ENCODE measurements at places on chromosomes 6 and 20. TPM values are rescaled to one million over a fixed set of nuclear protein-coding genes. Genes with fewer than 3 reads are reported as not detected.

CDSN gene
- total RNA-seq: not detected

DNA sequence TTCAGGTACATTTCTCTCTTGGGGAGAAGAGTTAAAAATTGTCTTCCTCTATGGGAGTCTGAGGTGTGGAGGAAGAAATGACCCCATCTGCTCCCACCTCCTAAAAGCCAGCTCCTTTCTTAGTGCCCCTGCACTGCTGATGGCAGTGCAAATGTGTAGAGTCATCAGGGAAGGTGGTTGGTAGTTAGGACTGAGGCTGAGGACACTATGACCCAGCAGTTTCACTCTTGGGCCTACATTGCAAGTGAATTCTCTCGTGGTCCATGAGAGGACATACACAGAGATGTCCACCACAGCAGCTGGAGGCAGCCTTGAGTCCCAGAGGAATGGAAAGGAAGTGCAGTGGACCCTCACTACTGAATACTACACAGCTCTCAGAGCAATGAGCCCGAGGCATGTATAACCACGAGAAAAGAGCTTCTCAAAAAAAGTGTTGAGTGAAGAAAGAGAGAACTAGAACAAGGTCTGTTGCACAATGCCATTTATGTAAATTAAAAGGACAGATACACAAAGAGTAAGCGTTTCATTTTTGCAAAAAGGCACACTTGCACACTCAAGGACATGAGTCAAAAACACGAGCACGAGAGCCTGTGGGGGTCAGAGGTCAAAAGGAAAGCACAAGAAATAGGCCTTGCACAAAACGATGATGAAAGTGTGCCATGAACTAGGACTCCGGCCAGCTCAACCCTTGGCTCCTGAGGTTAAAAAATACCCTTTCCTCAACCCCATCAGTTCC is 308.2 kb upstream of the PRND start:
- DNase-seq: no peak

FAM83D gene
- 2.1 TPM for total RNA-seq

DNA sequence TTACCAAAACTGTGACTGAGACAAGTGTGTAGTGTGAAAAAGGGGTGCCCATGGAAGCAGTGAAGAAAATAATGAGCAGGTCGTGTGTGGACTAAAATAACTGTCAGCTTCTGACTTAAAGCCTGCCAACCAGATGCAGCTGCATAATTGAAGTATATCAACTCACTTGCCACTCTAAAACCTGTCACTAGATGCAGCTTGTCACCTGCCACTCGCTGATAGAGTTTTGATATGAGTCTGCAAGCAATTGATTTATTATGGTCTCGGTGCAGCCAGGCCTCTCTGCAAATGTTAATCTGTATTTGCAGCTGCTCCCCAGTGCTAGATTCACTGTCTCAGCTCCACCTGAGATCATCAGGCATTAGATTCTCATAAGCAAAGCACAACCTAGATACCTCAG is 1090.0 kb upstream of the EYS start:
- DNase-seq: no peak

- no peak for DNase-seq
Observed at GRCh38 chr6:90678049-90678779, 91.3 kb upstream of the MAP3K7 start.

PPP1R18 gene
- total RNA-seq: 99.5 TPM

- no peak for DNase-seq
Observed at GRCh38 chr20:44426879-44427790, 48.5 kb upstream of the TTPAL start.

BCAS4 gene
- 8.0 TPM for total RNA-seq

DNA sequence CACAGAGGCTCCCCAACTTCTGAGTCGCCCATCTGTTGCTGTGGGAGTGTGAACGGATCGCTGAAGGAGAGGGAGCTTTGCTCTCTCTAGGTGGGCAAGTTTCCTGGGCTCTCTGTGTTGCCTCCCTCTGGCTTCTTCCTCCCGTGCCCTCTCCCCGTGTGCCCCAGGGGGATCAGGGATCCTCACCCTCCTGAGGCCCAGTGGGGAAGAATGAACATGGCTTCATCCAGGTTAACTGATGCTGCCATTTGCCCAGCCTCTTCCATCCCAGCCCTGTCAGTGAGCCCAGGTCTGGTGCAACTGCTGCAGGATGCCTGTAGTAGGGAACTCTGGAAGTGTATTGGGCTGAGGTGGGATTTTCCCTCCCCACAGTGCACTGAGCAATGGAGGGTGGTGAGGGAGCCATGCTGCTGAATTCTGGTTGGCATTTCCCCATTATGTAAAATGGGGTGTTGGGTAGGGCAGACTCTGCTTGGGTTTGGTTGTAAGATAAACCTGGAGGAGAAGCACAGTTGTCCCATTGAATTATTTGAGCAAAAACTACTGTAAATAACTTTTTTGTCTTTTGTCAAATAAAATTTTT is 12.1 kb upstream of the RAB5IF start:
- no peak for DNase-seq

MARCKS gene
- total RNA-seq: 4.0 TPM

C6orf132 gene
- total RNA-seq: not detected

- DNase-seq: no peak
Observed at GRCh38 chr6:5130135-5130866, 45.2 kb downstream of the PPP1R3G start.

ULBP3 gene
- total RNA-seq: 0.68 TPM

- no peak for DNase-seq
Observed at GRCh38 chr20:5996765-5997164, 46.3 kb downstream of the MCM8 start.

DNA sequence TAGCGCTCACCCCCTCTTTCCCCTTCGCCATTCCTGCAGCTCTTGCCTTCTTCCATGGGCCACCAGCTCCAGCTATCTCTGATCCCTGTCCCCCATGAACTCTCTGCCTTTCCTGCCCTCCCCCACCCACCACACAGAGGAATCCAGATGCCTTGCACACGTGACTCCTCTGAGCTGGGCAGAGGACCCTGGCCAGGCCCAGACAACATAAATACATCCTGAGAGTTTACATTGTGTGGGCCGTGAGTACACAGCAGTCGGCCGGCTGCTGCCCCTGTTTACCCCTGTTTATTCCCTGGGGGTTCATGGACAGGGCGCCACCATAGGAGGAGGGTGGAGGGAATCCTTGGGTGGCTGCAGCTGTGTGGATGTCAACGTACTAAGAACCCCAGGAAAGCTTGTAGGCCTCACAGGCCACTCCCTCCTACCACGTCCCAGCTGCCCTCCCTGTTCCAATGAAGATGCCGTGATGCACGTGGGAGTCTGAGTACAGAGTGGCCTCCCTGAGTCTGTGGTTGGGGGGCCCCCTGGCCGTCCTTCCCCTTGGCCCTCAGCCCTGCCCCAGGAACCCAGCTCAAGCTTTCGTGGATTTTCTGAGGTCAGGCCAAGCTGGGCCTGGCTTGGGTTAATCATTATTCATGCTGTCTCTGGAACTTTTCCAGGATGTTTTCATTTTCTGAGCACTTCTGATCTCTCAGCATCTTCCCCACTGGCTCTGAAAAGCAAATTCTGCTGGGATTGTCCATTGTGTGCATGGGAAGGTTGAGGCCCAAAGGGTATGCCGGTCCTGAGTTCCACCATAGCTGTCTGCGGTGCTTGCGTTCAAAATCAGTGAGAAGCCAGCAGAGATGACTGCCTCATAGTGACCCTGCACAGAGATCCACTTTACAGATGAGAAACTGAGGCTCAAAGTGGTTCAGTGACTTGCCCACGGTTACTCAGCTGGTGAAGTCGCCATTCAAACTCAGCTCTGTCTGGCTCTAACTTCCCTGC is 136.3 kb downstream of the MRPL14 start:
- DNase-seq: no peak

GRCh38 chr20:62235001-62235776 is 3.1 kb upstream of the OSBPL2 start:
- no peak for DNase-seq

DNA sequence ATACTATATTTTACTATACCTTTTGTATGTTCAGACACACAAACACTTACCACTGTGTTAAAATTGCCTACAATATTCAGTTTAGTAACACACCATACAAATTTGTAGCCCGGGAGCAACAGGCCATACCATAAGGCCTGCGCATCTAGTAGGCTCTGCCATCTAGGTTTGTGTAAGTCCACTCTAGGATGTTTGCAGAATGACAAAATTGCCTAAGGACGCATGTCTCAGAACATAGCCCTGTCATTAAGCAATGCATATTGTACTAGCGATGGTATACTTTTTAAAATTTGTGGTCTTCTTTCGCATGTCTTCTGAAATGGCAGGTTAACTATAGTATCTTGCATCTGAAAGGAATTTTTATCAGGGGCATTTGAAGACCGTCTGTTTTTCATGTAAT is 26.6 kb upstream of the MAP7 start:
- no peak for DNase-seq

Data from T-helper 17 cell (primary cell).